ENCODE measurements at places on chromosomes 1 and 21. TPM values are rescaled to one million over a fixed set of nuclear protein-coding genes. Genes with fewer than 3 reads are reported as not detected.

The LRRC39 gene
- total RNA-seq, result 0.40 TPM

The PLXNA2 gene
- 0.08 TPM for total RNA-seq

The TMEM269 gene
- 0.32 TPM for total RNA-seq

The PRDM16 gene
- total RNA-seq, result 0.12 TPM

The CACNA1E gene
- total RNA-seq, result not detected

The SLC35F3 gene
- total RNA-seq, result 7.5 TPM

The KCNE1 gene
- 0.14 TPM for total RNA-seq

The KIAA0040 gene
- 26.4 TPM for total RNA-seq

GRCh38 chr1:52192436-52192835 lies 50.5 kb downstream of the ZFYVE9 start:
- no peak for DNase-seq

DNA sequence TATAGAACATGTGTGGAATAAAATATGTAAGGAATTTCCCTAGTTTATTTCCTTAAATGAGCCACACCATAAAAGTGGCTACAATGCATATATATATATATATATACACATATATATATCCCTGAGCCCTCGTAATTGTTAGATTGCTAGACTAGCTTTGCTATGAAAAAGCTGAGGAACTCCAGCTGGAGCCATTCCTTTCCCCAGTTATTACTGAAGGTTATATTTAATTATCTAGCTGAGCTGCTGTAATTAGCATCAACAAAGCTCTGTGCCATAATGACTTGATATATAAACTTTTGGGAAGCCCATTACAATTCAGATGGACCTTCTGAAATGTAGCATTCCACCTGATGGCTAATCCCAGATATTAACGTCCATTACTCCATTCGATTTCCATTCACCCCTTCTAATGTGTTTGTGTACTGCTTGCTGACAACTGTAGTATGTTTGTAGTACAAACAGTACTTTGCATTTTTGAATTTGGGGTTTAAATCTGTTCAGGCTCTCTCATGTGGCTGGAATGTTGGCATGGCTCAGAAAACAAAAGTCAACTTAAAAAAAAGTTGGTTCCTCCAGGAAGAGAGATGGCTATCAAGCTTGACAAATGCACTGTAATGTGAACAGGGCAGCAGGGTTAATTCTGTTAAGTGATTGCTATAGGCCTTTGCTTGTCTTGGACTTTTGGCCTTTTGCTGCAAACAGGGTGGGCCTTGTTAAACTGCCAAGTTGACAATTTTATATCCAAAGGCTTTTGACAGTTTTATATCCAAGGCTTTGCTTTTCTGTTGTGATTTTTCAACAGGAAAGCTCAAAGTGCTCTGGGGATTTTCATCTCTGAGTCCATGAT lies 170.0 kb downstream of the LTN1 start:
- no peak for DNase-seq

GRCh38 chr1:78760858-78761257 lies 111.2 kb downstream of the IFI44 start:
- no peak for DNase-seq

- peak; percentile 10 for DNase-seq
These were observed 3.4 kb upstream of the GPR89B start for GRCh38 chr1:147924813-147925212.

DNA sequence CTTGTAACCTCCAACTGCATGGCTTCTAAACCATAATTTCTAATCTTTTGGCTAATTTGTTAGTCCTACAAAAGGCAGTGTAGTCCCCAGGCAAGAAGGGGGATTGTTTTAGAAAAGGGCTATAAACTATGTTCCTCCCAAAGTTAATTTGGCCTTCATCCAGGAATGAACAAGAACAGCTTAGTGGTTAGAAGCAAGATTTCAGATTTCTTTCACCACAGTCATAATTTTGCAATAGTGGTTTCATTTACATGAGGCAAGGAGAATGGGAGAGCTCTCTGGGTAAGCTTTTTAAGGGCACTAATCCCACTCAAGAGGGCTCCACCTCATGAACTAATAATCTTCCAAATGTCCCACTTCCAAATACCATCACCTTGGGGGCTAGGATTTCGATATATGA lies 1353.9 kb downstream of the NCAM2 start:
- no peak for DNase-seq

DNA sequence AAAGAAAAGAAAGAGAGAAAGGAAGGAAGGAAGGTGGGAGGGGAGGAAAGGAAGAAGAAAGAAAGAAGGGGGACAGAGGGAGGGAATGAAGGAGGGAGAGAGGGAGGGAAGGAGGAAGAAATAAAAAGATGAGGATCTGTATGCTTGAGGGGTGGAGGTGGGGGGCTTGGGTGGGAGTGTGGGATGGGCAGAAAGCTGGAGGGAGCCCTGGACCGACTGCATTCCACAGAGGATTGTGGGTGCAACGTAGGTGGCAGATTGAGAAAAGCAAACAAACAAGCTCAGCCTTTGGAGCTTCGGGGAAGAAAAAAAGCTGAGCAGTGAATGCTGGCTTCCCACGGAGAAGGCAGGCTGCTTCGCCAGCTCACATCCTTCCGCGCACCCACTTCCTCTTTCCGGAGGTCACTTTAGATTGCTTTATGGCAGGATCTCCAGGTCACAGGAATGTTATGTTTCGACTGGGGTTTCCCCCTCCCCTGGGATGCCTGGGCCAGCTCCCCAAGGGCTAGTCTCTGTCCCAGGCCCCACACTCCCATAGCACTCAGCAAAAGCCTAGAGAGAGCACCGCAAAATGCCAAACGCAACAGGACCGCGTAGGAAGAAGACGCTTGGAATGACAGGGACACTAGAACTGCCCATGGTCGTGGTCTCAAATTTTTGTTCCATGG lies 20.7 kb upstream of the LGALS8 start:
- no peak for DNase-seq

Data from activated naive CD8-positive, alpha-beta T cell treated with anti-CD3 and anti-CD28 coated beads for 36 hours (primary cell).